Central memory CD4-positive, alpha-beta T cell (primary cell): ENCODE measurements at places on chromosomes 7 and 10.

- DNase-seq, result no peak
Observed at GRCh38 chr10:100254191-100254590, 13.2 kb downstream of the CWF19L1 start.

- no peak for DNase-seq
Observed at GRCh38 chr7:49001610-49002033, 77.3 kb downstream of the CDC14C start.

DNA sequence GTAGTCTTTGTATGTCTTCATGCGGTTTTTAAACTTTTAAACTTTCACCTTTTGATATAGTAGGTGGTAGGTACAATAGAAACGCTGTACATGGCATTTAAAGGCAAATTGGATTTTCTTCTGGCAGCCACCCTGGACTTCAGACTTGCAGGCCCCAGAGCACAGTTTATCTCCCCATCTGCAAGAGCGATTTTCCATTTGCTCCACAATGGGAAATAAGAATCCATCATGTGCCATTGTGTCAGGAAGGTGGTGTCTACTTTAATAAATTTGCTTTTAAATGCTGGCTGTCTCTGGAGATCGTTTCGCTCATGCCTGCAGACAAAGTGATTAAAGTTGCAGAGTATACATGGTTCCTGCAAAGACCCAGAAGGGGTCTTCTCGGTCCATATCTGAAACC is 38.9 kb downstream of the UNC5B start:
- no peak for DNase-seq

DNA sequence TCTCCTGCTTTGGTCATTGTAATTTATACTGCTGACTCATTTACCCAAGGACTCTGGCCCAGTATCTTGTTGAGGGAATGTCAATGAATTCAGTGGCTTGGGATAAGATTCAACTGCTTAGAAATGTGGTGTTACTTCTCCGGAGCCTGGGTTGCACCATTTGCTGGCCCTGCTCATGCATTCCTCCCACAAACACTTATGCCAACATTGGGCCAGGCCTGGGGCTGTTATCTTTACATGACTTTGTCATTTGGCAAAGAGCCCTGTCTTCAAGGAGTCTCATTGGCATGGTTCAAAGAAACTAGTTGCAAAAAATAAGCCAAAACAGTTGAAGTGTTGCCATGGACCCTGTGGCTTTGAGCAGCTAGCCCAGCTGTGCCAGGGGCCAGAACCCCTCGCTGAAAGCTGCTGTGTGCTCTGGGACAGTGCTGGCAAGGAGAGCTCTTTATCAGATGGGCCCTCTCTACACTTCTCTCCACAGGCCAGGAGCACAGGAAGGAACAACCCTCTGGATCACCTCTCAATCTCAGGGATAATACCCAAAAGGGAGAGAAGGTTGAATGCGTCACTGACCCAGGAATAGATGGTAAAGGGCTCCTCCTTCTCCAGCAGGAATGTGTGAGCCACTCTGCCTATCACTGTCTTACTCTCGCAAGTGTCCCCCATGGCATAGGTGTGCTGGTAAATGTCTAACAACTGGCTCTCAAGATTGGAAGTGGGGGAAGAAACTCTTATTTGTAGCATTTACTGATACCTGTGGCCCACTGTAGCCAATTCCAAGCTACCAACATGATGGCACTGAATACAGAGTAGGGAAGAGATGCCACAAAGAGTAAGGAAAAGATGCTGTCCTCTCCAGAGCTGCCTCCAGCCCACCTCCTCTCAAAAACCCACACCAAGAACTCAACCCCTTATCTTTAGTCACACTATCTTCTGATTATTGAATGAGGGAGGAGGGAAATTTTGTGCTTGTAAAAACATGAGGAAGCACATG is 23.5 kb upstream of the PDE1C start:
- DNase-seq, result no peak

DNA sequence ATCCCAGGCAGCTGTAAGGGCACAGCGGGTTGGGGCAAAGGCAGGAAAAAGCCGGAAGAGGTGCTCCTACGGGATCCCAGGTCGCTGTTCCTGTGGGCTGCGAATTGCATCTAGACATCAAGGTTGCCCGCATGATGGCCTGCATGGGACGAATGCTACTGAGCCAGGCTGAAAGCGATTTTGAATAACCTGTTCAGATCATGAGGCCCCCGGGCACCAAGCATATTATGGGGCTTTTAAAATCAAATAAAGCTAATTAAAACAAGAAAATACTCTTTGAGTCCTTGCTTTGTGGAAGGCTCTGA is 37.1 kb downstream of the CAMK2B start:
- DNase-seq, result no peak

GRCh38 chr10:100130831-100131230 is 49.2 kb upstream of the CPN1 start:
- no peak for DNase-seq

GRCh38 chr10:89414146-89414878 is at the start of gene IFIT5:
IFIT5 (plus strand) TSS chr10:89414568; CDS start chr10:89414799, 231 bp downstream.
- DNase-seq, result peak; percentile 77

DNA sequence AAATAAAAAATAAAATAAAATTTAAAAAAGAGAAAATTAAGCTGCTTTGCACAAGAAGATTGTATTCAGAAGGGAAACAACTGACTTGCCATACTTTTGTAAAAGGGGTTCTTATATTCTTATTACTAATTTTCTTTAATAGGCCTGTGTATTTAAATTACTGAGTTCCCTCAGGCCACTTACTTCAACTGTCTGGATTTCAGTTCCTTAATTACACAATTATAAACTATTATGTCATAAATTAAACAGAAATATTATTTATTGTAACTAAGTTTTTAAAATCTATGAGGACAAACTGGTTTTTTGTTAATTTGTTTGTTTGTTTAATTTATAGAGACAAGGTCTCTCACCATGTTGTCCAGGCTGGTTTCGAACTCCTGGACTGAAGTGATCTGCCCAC is 22.4 kb upstream of the MICU1 start:
- no peak for DNase-seq

DNA sequence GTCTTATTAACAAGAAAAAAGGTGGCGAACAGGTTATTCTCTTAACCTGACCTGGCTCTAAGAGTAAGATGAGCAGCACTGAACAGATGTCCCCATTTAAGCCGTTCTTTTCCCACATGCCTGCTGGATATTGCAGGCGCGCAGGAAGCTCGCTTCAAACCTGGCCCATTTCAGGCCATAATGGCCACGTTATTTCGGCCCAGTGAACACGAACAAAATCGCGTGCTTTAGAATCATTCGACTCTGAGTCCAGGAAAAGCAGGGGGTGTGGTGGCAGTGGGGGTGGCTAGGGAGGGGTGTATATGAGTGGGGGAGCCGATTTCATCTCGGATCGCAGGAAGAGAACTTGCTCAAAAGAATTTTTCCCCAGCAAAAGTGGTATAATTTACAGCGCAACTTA is 6.6 kb upstream of the SP8 start:
- DNase-seq, result no peak

DNA sequence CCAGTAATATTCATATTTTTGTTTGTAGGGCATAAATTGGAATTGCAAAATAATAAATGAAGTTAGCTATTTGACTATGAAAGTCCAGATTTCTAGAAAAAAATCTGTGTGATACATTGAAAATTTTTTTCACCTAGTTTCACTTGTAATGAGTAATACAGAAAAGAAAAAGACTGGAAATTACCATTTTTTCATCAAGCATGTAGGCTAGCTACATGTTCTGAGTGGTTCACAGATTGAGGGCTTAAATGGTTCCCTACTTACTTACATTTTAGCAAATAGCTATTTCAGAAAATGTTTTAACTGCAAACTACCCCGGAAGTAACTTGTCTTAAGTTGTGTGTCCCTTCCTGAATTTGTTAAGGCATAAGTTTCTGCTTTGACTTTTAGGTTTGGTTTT is 396.0 kb downstream of the PHF14 start:
- DNase-seq, result no peak

- peak; percentile 12 for DNase-seq
Observed at GRCh38 chr10:84179059-84179710, 5.6 kb downstream of the GPR15LG start.

DNA sequence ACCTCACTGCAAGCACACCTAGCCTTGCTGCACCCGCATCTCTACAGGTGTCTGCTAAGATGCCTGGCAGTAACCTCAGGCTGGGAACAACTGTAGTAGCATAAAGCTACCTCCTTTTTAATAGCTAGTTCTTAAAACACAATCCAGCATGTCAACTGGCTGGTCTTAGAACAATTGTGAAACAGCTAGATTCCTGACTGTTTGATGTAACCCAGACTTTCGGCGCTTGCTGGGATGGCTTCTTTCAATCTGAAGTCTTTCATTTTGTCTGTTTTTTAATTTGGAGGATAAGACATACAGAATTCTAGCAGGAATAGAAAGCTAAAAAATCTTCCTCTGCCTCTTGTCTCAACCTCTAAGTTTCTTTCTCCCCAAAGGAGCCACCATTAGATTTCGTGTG is 59.8 kb downstream of the GSDME start:
- DNase-seq, result no peak

DNA sequence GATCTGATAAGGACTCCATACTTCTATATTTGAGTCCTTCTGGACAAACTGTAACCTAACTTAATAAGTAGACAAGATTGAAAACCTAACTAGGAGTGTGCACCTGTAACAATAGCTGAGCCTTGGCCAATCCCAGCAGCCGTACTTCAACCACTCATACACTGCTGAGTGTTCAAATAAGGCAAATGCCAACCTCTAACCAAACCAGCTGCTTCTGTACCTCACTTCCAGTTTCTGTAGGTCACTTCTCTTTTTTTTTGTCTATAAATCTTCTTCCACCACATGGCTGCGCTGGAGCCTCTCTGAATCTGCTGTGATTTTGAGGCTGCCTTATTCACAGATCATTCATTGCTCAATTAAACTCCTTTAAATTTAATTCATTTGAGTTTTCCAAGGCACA is 753.2 kb downstream of the DNAJB9 start:
- no peak for DNase-seq

- DNase-seq, result no peak
Observed at GRCh38 chr7:50724526-50725520, 57.9 kb downstream of the GRB10 start.

- peak; percentile 35 for DNase-seq
Observed at GRCh38 chr7:151339651-151340382, 1.8 kb upstream of the NUB1 start.

DNA sequence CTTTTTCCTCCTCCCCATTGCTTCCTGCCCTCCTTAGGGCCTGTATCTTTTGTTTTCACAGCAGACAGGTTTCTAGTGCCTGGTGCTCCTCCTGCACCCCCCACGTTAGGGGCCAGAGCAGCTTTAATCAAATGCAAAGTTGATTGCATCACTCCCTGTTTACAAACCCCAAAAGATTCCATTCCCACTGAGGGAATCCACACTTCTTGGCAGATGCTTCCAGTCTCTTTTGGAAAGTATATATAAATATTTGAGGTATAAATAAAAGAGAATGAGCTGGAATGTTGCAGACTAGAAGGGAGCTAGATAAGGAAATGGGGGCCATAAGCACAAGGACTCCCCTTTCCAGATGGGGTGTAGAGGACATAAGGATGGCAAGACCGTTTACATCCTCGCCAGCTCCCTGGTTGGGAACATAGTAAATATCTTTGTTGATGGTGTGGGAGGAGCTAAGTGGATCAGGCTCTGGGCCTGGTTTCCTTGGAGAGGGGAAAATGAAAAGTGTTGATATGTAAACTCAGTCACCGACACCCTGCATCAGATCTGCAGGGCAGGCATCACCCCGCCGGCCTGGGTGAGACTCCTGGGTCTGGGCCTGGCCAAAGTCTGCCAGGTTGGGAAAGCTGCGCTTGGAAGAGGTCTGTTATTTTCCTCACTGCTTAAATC is 6.2 kb downstream of the RARRES2 start:
- no peak for DNase-seq

- no peak for DNase-seq
Observed at GRCh38 chr7:103379270-103379975, 32.0 kb downstream of the PSMC2 start.

DNA sequence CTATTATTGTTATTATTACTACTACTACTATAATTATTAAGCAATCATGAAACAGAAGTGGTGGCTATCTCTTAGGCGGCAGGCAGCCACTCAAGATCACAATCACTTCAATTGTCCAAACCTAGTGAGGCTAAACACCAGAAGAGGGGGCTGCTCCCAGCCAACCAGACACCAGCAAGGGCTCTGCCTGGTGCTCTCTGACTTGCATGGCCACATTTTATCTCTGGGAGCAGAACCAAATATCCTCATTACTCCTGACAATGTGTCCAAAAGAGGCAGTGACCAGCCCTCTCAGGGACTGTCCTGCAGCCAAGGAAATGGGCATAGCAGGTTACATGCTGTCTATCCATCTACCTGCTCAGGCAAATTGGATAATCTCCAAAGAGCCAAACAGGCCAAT is 187.4 kb upstream of the PDE1C start:
- no peak for DNase-seq

DNA sequence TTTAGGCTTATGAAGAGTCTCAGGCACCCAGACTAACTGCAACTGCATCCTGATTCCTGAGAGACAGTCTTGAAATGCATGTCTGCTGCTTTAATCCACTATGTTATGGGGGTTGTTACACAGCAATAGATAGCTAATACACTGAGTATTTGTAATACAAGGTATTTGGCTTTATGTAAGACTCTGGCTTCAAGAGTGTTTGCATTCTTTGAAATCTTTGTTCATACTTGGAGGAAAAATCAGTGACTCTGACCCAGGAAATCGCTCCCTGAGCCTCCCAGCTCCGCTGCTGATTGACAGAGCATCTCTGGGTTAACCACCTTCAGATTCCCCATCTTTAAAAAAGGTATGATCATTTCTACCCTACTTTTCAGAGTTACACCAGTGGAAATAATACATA is 133.9 kb downstream of the MTPAP start:
- no peak for DNase-seq

DNA sequence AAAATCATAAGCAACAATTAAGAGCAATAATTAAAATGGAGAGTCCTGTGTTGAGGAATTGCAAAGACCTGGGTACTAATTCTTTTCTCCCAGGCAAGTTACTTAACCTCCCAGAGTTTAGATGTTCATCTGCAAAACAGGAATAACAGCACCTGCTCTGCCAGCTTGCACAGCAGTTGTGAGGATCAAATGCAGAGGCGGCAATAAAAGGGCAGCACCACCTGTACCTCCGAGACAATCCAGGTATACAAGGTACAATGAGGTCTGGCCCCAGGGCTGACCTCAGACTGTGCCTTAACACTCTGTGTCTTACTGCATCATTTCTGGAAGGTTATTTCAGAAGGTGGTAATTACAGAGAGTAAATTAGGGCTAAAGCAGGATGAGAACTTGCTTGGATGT is 14.5 kb upstream of the FAM204A start:
- no peak for DNase-seq

- DNase-seq, result no peak
Observed at GRCh38 chr7:5284304-5285281, 1.9 kb downstream of the SLC29A4 start.

DNA sequence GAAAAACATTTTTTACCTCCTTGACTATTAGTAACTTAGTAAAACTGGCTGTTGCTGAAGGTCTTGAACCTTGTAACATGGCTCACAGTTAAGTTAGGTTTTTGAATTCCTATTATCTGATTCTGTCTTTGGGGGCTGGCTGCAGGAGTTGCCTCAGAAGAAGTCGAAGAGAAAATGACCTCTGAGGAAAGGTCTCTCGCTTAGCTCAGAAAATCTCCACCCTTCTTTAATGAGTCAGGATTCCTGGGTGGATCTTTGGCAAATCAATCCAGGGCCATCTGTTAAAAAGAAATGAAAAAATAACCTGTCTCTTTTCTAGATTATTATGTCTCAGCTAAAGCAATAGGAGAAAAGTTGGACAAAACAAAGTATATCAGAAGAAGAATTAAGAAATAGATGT is 267.8 kb upstream of the SEMA3C start:
- DNase-seq, result no peak

- DNase-seq, result no peak
Observed at GRCh38 chr10:35384265-35384868, 48.1 kb downstream of the CCNY start.

GRCh38 chr10:45442662-45443061 is 68.6 kb downstream of the ALOX5 start:
- DNase-seq, result no peak
